ENCODE measurements at places on chromosomes 4 and X.

GRCh38 chrX:37677765-37678164 is 7.8 kb upstream of the XK start:
- no peak for DNase-seq

DNA sequence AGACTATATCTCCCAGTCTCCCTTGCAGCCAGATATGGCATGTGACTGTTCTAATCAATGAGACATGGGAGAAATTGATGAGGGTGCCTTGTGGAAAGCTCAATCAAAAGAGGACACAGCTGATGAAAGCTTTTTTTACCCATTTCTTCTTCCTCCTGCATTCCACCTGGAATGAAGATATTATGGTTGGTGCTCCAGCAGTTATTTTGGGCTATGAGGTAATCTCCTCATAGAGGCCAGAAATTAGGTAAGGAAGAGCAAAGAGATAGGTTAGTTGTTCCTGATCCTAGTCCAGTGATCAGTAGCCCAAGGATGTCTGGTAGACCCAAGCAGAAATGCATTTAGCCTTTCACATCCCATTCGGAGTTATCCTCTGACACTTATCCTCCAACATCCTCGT is 16.8 kb upstream of the KIAA0232 start:
- DNase-seq = no peak

DNA sequence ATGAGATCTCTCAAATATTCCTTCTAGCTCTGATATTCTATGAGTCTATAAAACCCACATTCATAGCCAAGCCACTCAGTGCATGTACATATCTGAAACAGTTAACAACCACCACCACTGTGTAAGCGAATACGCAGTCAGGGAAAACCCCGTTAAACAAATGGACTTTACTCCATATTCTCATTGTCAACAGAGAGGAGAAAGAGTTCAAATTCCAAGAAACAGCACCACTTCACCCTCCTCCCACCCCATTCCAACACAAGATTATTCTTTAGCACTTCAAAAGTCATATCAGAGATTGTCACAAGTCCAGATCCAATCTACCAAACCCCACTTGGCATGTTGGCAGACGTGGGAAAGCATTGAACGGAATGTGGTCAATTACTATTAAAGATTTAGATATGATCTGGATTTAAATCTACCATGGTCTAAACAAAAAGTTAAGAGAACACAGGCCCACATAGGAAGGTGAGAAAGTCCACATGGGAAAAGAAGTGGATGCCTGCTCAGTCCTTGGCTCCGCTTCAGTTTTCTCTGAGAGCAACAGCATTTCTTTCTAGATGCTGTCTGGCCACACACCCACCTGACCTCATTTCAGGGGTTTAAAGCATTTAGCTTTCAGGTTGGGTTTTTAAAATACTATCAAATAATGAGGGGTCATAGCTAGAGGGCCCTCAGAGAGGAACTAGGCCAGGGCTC is 39.8 kb upstream of the KLHL13 start:
- no peak for DNase-seq

GRCh38 chrX:32873786-32874185 is 337.6 kb downstream of the DMD start:
- DNase-seq = no peak

- DNase-seq = no peak
Observed at GRCh38 chr4:6509587-6509986, 37.2 kb upstream of the PPP2R2C start.

- DNase-seq = no peak
Observed at GRCh38 chr4:76688619-76689144, 209.3 kb downstream of the SOWAHB start.

DNA sequence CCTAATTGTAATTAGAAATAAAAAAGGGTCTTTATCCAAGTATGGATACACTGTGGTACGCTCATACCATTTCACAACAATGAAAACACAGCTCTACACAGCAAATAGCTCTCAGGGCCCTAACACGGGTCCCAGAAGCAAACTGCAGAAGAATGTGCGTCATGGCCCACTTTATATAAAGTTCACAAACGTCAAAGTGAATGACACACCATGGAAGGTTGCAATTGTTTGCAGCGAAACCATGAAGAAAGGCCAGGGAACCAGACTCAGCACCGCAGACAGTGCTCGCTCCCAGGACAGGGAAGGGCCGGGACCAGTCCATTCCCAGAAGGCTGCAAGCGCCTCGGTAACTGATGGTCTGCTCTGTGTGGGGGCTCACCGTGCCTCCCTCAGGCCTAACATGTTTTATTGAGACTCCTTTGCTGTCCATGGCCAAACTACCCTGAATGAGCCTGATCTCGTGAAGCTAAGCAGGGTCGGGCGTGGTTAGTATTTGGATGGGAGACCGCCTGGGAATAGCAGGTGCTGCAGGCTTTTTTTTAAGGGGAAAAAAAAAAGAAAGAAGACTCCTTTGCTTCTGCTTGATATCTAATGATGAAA is 47.8 kb downstream of the ACOX3 start:
- DNase-seq = no peak

DNA sequence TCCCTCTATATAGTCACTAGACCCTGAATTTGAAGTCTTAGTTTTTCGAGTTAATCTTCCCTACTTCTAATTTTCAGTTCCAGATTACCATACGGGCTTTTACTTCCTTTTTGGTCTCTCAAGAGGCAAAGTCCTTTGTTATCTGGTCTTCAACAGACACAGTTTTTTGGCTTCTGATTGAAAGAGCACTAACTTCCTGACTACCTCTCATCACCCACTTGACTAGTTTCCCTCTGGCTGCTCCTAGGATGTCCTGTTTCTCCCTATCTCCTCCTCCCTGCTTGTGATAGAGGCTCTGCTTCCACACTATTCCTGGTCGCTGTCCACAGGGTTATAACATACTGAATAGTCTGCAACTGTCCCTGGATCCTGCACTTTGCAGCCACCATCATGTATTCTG is 16.7 kb upstream of the WDR44 start:
- no peak for DNase-seq

DNA sequence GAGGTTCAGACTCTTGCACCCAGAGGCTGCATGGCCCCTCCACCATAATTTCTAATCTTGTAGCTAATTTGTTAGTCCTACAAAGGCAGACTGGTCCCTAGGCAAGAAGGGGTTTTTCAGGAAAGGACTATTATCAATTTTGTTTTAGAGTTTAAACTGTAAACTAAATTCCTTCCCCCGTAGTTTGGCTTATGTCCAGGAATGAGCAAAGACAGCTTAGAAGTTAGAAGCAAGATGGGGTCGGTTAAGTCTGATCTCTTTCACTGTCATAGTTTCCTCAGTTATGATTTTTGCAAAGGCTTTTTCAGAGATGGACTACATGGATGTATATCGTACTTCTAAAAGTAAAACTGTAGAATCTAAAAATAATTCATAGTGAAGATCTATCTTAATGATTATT is 258.1 kb upstream of the IL1RAPL1 start:
- DNase-seq = no peak

DNA sequence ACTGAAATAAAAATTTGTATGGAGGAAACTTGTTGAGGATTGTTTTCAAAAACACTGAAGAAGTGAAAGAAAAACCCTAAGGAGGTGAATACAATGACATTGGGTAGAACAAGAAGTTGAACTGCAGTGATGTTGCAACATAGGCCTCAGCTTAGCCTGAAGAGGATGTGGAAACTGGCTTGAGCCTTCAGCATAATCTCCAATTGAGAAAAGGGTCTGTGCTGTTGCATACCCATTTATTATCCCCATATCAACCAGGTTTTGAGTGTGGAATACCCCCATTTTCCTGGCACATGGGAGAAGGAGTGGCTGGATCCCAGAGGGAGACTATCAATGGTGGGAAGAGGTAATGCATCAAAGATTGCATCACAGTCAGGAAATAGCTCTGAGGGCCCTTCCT is 695.0 kb upstream of the HS3ST1 start:
- DNase-seq = no peak

DNA sequence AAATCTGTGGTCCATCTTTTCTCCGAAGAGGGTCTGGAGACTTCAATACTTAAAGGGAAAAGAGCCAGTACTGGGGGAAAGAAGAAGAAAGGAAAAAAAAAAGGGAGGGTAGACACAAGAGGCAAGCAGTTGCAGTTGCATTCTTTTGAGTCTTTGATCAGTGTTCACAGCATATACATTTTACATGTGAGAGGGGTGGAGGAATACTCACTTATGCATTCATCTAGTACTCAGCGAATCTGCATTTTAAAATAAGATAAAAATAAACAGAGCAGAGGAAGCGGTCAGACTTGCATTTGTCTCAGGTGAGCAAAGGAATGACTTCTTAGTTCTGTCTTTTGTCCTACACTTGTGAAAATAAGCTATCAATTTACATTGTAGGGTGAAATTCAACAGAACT is 275.6 kb downstream of the SLC7A11 start:
- DNase-seq = no peak

GRCh38 chrX:125646195-125646594 is 326.5 kb downstream of the TEX13C start:
- no peak for DNase-seq

DNA sequence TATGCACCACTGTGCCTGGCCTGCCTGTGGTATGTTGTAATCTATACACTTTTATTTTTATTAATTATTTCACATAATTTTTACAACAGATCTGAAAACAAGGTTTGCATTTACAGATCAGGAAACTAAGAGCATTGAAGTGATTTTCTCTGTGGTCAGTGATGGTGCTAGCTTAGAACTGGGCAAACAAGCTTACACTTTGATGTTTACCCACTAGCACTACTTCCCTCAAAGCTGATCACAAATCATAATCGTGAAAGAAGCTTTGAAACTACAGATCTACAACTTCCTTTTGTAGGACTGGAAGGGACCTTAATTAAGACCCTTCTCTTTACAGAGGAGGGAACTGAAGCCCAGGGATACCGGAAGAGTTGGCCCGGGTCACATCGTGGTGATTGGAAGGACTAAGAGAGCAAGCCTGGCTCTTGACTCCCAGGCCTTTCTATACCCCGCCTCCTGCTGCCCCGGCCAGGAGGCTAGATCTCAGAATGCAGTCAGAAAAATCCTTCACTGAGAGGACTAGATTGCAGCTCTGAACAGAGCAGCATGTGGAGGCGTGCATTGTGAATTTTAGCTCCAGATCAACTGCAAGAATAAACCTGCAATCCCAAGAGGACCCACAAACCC is 93.7 kb upstream of the ZNF827 start:
- DNase-seq = no peak

DNA sequence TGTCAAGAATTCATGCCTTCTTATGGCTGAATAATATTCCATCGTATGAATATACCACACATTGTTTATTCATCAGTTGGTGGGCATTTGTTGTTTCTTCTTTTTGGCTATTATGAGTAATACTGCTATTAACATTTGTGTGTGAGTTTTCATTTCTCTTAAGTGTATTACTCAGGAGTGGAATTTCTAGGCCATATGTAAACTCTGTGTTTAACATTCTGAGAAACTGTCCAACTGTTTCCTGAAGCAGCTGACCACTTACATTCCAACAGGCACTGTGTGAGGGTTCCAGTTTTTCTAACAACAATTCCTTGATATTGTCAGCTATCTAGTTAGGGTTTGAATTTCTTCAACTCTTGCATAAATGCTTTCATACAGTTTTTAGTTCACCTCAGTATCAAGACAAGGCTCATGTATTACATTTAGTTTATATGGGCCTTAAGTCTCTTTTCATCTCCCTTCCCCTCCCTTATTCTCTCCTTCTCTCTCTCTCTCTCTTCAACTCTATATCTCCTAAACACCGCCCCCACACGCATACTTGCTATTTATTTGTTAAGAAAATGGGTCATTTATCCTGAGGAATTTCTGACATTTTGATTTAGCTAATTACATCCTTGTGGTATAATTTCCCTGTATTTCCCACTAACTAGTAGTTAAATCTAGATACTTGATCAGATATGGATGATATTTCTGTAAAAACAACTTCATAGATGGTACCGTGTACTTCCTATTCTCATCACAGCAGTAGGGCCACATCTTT is 77.4 kb downstream of the WDR19 start:
- DNase-seq = no peak

GRCh38 chr4:26425953-26426352 is 64.3 kb downstream of the CCKAR start:
- no peak for DNase-seq

DNA sequence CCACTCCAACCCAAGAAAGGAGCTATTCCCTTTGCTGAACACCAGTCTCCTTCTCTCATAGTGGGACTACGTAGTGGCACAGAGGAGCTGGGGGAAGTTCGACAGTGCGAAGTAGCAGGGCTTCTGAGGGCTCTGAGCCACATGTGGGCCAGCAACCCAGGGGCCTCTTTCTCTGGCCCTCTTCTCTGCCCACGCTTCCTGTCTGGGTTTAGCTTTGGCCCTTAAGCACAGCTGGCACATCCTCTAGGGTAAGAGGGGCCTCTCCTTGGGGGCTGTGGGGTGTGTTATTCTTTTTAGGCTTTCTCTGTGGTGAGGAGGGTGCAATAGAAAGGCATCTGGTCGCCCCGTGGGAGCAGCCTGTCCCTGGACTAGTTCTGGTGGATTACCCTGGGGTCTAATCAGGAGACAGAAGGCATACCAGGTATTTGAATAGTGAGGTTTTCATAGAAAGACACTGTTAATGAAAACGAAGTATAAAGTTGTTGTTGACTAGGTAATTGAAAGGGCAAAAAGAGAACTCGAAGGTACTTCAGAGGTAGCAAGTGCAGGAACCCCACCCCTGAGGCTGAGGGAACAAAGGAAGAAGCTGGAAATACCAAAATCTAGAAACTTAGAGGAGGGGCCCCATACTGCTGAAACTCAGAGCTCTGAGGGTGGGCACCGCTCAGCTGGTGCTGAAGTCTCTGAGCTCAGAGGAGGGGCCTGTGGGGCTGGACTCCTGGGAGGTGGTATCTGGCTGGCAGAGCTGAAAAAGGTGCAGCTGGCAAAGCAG is 151.9 kb upstream of the RPS6KA3 start:
- no peak for DNase-seq

DNA sequence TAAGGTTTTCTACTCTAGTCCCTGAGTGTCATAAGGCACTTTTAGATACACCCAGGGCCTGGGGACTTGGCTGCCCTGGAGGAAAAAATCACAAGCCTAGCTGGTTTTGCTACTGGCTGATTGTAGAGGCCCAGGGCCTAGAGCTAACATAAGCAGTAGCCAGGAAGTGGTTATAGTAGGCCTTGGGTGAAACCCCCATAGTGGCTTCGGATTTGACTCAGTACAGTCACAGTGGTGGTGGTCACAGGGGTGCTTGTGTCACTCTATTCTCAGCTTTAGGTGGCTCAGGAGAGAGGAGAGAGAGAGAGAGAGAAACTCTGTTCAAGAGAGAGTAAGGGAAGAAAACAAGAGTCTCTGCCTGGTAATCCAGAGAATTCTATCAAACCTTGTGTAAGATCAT is 194.5 kb upstream of the EDA2R start:
- no peak for DNase-seq

DNA sequence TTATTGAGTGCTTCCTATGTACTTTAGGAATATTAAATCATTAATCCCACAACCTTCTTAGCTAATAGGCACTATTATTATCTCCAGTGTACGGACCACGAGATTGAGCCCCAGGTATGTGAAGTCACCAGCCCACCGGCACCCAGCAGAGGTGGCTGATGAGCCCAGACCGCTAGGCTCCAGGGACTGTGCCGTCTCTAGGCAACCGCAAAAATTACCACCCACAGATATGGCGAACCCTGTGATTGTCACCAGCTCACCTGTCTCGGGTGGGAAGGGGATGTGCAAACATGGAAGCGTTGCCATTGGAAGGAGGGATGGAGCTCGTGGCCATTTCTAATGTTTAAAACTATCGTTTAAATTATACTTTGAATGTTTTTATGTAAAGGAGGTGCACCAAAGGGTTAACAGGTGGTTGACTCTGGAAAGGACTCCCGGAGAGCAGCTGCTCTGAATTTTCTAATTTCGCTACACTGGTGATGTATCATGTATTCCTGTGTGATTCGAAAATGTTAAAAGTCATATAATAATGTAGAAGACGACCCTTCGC is 21.0 kb upstream of the JAKMIP1 start:
- DNase-seq = no peak

Measured in GOT3 (cell line).